DMS 273 treated with DMSO at 0.1 percent for 48 hours (cell line): ENCODE measurements at places on chromosomes 11 and 22.

DNA sequence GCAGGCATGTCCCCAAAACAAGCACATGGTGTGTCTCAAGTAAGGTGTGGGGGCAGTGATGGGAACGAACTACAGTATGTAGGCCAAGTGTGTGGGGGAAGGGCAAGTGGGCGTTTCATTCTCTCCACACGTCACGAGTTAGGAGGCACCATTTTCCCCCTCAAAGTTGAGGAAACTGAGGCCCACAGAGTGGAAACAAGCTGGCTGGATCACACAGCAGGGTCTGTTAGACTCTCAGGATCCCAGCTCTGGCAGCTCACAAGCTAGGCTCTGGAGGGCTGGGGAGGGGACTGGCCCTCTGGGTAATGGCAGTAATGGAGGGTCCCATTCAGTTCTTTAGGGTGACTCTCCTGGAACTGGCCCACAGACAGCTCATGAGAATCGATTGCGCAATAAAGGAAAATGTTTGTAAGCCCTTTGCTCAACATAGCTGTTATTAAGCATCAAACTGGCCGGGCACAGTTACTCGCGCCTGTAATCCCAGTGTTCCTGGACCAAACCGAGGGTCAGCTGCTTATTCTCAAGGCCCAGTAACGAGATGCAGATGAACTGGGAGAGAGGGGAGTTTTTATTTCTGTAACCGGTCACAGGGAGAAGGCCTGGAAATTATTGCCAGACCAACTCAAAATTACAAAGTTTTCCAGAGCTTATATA lies 24.1 kb upstream of the TUB start:
- no peak for DNase-seq

DNA sequence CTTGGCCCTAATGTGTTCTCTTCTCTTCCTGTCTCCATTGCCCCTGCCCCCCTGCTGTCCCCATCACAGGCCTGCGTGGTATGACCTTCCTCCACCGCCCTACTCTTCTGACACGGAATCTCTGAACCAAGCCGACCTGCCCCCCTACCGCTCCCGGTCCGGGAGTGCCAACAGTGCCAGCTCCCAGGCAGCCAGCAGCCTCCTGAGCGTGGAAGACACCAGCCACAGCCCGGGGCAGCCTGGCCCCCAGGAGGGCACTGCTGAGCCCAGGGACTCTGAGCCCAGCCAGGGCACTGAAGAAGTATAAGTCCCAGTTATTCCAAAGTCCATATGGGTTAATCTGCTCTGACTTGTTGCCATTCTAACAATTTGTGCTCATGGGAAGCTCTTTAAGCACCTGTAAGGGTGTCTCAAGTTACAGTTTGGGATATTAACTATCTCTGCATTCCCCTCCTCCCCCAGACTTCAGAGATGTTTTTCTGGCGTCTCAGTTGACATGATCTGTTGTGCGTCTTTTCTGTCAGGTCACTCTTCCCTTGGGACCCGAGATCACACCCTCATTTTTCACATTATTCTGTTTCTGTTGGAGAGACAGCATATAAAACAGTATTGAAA lies 60.0 kb downstream of the COMMD9 start:
- no peak for DNase-seq

DNA sequence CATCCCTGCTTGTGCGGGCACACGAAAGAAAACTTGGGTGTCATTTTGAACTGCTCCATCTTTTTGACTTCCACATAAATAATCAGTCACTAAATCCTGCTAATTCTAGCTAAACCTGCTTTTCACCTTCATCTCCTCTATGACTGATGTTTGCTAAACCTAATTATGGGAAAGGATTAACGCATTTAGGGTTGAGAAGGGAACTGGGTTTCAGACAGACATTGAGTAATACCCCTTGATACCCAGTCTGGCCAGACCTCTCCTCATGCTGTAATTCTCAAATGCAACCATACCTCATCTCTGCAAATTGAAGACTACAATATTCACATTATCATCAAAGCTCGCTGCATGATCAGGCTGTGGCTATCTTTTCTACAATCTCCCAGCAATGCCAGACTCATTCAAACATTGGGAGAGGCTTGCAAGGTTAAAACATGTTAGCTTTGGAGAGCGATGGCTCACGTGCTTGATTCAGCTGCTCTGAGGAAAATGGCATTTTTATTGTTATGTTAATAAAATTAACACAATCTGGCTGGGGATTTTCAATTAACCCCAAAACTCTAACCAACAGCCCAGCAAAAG lies 2.4 kb downstream of the HPS4 start:
- DNase-seq = no peak

- no peak for DNase-seq
Measured at GRCh38 chr22:24968066-24968561, 15.6 kb downstream of the KIAA1671 start.

DNA sequence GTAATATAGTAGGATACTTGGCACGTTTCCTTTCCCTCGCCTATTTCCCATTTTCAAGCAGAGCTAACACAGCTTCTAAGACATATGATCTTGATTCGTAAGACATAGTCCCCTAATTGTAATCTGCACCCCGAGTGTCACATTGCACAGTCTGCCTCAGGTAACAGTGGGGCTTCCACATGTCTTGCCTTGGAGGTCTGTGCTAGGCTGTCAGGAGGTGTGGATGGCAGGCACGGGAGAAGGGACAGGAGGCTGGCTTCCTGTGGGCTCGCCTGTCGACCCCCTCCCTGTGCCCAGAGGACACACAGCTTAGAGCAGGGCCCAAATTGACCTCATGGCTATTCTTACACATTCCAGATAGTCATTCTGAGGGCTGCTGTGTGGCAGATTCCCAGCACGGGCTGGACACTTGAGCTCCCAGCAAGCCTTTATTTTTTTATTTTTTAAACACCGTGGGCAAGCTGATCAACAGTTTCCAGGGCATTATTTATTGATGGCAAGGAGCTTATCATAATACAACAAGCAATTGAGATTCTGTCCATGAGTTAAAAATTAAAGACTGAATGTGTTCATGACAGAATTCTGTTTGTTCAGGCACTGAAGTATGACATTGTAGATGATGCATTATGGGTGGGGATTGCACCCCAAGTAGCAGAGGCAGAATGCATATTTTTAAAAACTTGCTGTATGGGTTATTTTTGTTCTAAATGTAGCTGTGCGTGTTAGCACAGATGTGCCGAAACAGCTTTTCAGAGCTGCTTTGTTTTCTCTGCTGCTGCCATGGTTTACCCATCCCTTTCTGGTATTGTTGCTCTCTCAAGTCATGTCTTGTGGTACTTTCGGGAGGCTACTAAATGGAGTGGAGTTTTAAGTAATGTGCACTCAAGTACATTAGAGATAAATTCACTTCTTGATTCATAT lies 113.0 kb downstream of the ATXN10 start:
- DNase-seq = no peak

- DNase-seq = no peak
Measured at GRCh38 chr11:83760932-83761331, 474.8 kb upstream of the CCDC90B start.

- no peak for DNase-seq
Measured at GRCh38 chr11:134639586-134640330, 227.7 kb upstream of the B3GAT1 start.

DNA sequence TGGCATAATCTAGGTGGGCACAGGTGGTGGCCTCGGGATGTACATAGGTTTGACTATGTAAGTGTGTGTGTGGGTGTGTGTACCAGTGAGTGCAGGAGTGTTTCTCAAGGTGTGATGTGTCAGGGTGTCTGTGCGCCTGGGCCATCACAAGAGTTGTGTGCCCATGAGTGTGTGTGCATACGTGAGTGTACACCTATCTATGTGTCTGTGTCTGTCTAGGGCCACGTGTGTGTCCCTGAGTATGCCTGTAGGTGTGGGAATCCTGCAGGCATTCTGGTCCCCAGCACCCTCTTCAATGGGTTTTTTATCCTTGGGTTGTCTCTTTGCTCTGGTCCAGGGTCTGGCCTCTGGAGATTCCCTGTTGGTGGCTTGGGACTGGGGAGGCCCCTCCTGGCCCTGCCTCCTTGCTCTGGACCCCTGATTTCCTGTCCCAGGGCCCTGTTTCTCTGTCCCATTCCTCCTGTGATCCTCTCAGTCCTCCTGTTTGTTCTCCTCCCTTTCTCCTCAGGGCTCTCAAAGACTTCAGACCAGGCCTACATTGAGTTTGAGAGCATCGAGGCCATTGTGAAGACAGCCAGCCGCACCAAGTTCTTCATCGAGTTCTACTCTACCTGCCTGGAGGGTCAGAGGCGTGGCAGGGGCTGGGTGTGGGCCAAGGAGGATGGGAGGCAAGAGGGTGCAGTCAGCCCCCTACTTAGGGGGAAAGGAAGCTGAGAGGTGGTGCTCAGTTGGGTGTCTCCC lies 9.4 kb downstream of the INPPL1 start:
- no peak for DNase-seq

GRCh38 chr11:119591836-119592310 lies 137.1 kb downstream of the NECTIN1 start:
- DNase-seq = no peak

- DNase-seq = no peak
Measured at GRCh38 chr11:108501396-108501795, 3.2 kb upstream of the POGLUT3 start.

GRCh38 chr22:44442186-44442815 lies 55.7 kb downstream of the RTL6 start:
- DNase-seq = no peak

DNA sequence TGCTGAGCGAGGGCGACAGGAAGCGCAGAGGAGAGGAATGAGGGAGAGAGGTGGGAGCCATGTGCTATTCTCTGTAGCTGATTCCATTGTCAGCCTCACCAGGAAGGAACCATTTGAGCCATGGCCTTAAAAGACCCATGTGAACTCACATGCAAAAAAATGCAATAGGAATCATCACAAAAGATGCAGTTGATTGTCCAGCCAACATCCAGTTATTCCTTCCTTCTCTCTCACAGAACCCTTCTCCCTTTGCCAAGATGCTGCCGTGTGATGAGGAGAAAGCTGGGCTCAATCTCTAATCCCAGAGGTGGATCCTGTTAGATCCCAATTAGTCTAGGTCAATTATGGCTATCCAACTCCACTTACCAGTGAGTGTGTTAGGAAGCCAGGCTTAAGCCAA lies 58.2 kb upstream of the RRAS2 start:
- DNase-seq = no peak

GRCh38 chr11:132220474-132220873 lies 850.1 kb downstream of the NTM start:
- no peak for DNase-seq

DNA sequence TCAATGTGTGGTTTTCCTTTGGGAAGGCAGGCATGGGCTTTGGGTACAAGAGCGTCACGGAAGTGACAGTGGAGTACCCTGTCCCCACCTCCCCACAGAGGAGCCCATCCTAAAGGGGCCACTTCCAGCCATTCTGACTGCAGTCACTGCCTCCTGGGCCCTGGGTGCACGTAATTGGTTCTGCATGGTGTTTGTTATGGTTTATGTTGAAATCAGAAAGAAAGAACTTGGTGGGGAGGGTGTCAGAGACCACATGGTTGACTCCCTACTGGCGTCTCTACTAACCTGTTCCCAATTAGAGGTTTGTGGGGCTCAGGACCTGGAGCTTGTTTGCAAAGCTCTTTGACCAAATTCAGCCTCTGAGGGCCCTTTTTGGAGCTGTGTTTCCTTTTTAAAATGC lies 40.8 kb downstream of the RIBC2 start:
- no peak for DNase-seq

GRCh38 chr22:24427500-24428164 lies at the start of gene ADORA2A:
Gene ADORA2A, plus strand, starts transcription at chr22:24427599. Its CDS starts 5,806 bp downstream, at chr22:24433405.
- no peak for DNase-seq
